ENCODE measurements at places on chromosomes 3 and 15.

- peak; percentile 37 for DNase-seq
Observed at GRCh38 chr15:62782896-62783295, 259.7 kb upstream of the TPM1 start.

DNA sequence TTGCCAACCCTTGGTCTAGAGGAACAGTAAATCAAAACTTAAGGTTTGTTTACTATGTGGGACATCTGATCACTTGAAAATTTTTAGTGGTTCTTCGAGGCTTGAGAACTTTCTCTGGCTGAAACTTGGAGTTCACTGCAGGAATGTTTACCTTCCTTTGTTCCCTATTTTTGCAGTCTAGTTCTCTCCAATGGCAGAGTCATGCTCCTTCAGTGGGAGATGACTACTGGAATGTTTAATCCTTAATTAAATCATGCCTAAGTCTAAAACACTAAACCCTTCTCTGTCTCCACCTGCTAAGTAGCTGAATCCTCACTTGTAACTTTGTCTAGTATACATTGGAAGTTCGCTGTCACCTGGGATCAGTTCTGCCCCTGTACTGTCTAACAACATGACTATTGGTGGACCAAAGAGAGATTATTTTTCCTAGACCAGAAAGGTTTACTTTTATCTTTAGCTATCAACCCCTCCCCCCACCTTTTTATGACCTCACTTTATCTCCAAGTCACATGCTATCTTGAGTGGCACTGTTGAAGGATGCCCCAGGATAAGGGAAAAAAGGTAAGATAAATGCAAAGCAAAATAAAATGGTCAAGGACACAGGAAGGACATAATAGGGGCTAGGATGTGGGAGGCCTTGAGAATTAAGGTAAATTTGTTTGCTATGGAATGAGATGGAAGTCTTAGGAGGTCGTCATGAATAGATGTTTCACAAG lies 1.2 kb upstream of the ZNF609 start:
- DNase-seq = no peak

DNA sequence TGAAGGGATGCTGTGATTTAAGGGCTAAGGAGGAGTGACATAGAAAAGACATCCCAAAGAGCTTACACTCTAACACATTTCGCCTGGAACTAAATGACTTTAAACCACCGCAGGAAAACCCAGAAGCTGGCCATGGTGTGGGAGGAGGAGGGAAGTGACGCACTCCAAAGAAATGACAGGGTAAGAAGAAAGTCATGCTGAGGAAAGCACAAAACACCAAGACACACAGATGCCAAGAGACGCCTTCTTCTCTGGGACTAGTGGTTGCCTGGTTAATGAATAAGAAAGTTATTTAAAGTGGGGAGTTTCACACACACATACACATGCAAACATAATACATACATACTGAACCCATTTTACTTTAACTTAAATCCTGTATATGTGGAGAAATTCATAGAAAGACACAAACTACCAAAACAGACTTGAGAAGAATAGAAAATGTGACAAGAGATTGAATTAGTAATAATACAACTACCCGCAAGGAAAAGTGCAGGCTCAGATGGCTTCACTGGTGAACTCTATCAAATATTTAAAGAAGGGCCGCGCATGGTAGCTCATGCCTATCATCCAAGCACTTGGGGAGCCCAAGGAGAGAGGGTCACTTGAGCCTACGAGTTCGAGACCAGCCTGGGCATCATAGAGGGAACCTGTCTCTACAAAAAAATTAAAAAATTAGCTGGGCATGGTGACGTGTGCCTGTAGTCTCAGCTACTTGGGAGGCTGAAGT lies 125.5 kb downstream of the NSMCE3 start:
- DNase-seq = peak; percentile 90

DNA sequence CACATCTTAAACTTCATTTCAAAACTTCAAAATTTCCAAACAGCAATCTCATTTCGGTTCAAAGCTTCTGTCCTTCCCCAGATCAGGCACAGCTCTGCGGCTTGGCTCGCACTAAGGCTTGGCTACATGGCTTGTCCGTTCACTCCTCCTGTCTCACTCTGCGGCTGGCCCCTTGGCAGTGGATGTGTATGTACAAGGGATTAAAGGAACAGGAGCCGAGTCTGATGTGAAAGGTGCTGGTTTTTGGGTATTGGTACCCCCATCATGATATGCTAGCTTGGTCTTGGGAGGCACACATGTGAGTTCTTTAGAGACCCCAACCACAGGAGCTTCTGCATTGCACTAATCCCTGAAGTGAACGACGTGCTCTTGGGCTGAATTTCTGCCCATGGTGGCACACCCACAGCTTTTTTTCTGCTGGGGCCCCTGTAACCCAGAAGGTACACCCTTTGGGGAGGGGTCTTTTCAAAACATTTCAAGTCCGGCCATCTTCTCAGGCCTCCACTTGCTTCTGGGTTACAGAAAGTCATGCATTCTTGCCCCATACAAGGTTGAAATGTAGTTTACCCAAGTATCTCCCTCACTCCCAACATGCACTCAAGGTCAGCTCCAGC lies 12.6 kb downstream of the TM6SF1 start:
- no peak for DNase-seq

- peak; percentile 55 for DNase-seq
Observed at GRCh38 chr3:50192689-50193141, 1.3 kb downstream of the GNAT1 start.
